ENCODE measurements at places on chromosomes 3 and 15.

- DNase-seq: no peak
Measured at GRCh38 chr15:29800491-29801366, 21.5 kb downstream of the TJP1 start.

DNA sequence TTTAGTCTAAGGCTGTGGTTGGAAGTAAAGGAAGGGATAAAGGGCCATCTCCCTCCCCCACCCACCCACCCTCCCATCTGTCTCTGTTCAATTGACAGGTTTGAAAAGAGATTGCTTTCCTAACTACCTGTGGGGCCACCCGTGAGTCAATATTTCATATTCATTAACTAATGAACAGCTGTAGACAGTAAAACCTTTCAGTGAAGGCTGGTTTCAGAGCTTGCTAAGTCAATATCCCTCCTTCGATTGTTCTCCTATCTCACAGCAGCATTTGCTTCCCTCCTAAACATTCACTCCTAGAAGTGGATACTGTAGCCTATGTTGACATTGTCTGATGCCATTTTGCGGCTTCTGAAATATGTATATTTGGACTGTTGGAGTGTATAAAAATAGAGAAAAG is 85.9 kb upstream of the SYNPR start:
- DNase-seq: peak; percentile 46

- DNase-seq: no peak
Measured at GRCh38 chr15:44034933-44035624, 160.0 kb downstream of the FRMD5 start.

DNA sequence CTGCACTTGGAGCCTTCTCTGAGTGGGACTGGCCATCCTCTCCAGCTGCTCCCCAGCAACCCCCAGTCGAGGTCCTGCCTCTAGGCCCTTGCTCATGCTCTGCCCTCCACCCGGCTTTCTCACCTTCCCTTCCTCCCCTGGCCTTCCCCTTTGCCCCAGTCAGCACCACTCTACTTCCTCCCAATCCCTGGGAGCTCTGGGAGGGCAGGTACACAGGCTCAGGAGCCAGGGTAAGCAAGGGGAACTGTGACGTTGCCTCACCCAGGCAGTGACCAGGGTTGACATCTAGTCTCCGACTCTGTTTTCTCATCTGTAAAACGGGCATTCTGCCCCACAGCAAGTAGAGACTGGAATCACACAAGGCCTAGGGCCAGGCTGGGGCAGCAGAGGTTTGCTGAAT is 66.6 kb upstream of the TMEM115 start:
- DNase-seq: no peak

DNA sequence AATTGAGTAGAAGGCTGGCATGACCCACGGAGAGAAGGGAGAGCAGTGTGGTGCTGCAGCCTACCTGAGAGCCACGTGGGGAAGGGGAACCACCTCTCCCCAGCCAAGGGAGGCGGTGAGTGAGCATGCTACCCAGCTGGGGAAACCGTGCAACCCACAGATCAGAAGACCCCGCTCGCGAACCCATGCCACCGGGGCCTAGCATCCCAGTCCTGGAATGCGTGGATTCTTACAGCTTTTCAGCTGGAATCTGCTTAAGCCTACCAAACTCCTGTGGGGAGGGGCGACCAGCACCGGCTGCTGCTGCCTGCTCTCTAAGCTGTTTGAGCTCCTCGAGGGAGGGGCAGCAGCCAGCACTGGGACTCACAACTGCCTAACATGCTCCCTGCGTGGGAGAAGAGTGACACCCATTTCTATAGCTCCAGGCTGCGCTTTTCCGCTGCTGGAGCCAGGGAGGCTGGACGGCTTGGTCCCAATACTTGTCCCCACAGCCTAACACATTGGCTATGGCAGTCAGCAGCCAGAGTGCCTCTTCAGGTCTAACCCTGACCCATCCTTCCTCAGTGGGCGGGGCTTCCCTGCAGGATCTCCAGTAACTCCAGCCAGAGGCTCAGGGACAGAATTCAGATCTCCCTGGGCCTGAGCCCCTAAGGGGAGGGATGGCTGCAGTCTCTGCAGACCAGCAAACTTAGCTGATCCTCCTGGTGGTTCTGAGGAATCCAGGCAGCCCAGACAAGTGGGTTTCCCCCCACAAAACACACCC is 20.0 kb upstream of the TEX55 start:
- DNase-seq: no peak

DNA sequence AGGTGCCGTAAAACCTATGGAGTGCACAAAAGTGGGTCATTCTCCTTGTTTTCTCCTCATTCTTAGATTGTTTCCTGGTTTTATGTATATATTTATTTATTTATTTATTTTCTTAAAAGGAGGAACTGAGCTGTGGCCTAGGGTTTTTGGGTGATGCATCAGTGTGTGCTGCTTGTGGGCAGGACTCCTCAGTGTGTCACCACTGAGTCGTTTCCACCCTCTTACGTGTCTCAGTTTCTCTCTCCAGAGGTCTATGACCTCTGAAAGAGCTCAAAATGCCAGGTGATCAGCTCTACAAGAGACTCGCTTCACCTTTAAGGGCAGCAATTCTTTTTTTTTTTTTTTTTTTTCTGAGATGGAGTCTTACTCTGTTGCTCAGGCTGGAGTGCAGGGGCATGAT is 72.9 kb downstream of the CD200 start:
- DNase-seq: no peak

DNA sequence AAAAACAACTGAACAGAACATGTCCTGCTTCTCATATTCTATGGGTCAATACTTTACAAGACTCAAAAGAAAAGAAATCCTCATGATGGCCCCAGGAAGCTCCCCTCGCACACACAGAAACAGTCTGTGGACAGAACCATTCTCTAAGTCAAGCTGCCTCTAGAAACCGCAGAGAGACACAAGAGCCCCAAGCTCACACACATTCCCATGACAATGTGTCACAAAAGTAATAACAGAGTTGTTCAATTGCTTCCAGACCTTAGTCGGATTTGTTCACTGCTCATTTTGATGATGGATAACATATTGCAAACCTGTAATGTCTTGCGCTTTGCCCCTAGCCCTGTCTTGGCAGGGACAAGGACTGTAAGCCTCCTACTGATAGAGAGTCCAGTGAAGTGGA is 60.9 kb downstream of the UMPS start:
- no peak for DNase-seq

DNA sequence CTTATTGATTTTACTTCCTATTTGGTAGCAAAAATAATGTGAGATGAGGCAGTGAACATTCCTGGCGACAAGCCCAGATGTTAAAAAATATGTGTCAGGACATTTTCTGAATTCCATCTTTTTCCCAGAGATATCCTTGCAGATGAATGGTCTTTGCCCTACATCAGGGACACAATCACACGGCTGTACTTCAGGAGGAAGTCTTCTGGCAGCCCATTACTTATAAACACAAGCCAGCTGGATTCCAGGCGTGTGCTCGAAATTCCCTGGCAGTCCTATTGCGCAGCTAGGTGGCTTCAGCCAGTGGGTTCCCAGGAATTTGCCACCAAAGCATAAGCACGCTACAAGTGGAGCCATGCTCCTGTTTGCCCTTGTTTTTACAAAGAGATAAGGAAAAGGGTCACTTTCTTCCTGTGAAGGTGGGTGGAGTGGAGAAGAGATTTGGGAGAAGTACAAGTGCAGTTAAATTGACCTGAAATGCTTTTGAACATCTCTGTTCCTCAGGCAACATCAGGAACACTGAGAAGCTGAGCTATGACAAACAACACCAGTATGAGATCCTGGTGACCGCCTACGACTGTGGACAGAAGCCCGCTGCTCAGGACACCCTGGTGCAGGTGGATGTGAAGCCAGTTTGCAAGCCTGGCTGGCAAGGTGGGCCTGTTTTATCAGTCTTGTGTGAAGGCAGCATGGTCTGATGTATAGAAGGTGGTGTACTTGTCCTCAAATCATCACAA is 257.1 kb upstream of the TRIM42 start:
- no peak for DNase-seq

GRCh38 chr3:55636300-55637195 is 149.4 kb upstream of the WNT5A start:
- no peak for DNase-seq

DNA sequence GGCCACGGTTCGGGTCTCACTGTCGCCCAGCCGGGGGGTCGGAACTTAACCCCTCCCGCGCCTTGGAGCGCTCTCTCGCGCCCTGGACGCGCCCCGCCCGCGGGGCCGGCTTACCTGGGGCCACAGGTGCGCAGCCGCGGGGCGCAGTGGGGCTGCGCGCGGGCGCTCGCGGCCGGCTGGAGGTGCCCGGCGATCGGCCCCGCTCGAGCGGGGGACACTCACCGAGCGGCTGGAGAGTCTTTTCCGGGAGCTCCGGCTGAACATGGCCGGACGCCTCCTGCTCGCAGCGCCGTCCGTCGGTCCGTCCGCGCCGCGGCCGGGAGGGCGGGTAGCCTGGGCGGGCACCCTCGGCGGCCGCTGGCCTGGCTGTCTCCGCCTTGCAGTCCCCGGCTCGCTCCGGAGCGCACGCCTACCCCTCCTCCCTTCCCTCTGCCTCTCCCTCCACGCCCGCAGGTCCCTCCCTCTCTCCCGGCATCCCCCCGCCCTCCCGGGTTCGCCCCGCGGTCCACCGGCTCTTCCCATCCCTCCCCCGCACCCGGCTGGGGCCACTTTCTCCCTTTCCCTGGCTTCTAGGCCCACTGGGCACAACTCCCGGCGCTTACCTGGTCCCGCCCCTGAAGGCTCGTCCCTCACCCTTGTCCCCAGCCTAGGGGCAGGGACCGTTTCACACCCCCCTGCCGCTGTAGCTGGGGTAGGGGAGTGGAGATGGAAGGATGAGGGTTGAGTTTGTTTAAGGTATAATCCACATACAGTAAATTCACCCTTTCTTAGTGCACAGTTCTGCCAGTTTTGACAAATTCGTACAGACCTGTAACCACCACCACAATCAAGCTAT is 220.1 kb upstream of the PRICKLE2 start:
- DNase-seq: no peak

GRCh38 chr3:184355261-184356040 is 6.0 kb downstream of the CLCN2 start:
- no peak for DNase-seq

GRCh38 chr3:173395412-173396181 is 1.9 kb upstream of the NLGN1 start:
- DNase-seq: peak; percentile 64

DNA sequence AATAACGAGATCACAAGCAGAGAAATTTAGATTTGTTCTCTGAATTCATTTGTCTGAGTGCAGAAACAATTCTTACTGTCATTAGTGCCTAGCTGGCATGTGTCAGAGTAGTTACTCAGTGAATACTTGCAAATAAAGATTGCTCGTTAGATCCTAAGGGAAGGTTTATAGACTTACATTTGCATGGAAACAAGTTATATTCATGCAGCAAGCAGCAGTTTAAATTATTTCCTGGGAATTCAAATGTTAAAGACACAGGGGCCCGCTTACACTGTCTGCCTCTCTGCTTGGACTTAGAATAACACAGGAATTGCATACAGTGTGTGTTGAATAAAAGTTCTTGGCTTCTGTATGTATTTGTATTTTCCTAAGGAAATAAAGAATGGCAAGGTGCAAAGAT is 680.6 kb upstream of the NECTIN3 start:
- no peak for DNase-seq

DNA sequence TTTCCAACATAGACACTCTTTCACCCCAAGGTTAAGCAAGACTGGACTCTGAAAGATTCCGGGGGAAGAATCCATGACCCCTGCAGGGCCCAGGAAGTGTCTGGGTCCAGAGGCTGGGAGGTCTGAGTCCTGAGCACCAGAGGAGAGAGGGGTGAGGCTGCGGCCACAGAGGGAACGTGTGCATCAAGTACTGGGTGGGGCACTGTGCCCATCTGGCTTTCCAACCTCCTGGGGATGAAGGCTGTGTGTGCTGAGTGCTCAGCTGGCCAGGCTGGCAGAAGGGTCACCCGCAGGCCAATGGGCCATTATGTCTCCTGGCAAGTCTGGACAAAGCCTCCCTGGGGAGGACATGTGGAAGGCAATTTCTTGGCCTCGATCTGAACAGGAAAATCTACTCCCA is 3.3 kb downstream of the CHRNA3 start:
- DNase-seq: no peak

GRCh38 chr3:38003817-38004414 is 13.3 kb downstream of the VILL start:
- DNase-seq: no peak

- no peak for DNase-seq
Measured at GRCh38 chr3:163672954-163673353, 1405.3 kb downstream of the SI start.

DNA sequence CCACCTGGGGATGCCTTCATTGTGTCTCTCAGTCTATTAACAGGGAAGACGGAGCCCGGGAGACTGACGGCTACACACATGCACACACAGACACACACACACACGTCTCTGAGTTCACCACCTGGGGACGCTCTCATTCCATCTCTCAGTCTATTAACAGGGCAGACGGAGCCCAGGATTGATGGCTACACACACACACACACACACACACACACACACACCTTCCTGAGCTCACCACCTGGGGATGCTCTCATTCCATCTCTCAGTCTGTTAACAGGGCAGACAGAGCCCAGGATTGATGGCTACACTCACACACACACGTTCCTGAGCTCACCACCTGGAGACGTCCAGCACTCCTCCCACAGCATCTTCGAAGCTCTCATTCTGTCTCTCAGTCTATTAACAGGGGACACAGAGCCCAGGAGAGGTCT is 143.9 kb downstream of the OR4M2 start:
- DNase-seq: no peak

- no peak for DNase-seq
Measured at GRCh38 chr3:152402695-152403451, 134.1 kb downstream of the MBNL1 start.

GRCh38 chr3:62975566-62975965 is 100.3 kb upstream of the CADPS start:
- no peak for DNase-seq

GRCh38 chr15:91320101-91320500 is 220.0 kb downstream of the SV2B start:
- no peak for DNase-seq

GRCh38 chr3:140470962-140471361 is 206.9 kb upstream of the TRIM42 start:
- no peak for DNase-seq

GRCh38 chr3:14224895-14225294 is 46.3 kb downstream of the LSM3 start:
- no peak for DNase-seq

- DNase-seq: no peak
Measured at GRCh38 chr3:99845999-99846398, 28.3 kb downstream of the CMSS1 start.
